Activated naive CD4-positive, alpha-beta T cell treated with Interleukin-2 at 50 U/mL for 16 hours (primary cell): ENCODE measurements at places on chromosomes 16 and 17.

- DNase-seq = no peak
Observed at GRCh38 chr17:42363767-42364585, 24.3 kb downstream of the STAT3 start.

- DNase-seq = no peak
Observed at GRCh38 chr16:75070012-75070841, 46.4 kb downstream of the LDHD start.

DNA sequence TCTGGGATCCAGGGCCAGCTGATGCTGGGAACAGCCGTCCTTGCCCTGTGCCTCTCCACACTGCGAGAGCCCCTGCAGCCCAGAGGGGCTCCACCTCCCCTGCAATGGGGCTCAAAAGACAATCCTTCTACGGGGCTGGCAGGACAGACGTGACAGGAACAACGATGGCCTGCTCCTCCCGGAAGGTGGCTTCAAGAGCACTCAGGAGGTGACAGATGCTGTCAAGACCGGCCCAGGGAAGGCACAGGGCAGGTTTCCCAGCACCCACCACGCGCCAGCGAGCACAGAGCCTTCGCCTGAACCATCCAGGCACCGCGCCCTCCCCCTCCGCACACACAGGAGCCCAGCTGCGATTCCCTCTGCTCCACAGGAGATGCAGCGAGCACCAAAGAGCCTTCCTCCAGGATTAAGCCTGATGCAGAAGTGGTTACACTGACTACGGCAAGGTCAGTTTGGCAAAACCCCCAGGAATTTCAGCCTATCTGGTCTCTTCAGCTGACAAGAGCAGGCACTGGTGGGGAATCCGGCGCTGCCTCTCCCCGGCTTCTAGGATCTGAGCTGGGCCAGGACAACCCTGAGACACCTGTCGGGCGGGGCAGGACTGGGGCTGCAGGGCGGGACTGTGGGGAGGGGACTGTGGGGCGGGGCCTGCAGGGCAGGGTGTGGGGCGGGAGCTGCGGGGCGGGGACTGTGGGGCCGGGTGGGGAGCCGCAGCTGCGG lies 103.4 kb downstream of the ZNF778 start:
- no peak for DNase-seq

DNA sequence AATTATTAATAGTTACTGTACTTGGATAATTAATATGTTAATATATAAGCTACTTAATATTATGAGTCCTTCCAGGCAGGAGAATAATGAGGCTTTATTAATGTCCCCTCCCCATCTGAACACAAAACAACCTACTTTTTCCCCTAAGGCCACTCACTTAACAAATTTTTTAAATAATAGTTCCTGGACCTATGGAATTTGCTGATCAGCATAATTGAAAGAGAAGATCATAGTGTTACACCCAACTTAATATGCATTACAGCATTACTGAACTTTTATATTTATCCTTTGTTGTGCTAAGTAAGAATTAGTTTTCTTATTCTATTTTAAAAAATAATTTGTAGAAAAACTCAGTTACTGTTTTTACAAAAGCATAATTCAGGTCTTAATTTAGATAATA lies 1537.7 kb upstream of the GOT2 start:
- DNase-seq = no peak

DNA sequence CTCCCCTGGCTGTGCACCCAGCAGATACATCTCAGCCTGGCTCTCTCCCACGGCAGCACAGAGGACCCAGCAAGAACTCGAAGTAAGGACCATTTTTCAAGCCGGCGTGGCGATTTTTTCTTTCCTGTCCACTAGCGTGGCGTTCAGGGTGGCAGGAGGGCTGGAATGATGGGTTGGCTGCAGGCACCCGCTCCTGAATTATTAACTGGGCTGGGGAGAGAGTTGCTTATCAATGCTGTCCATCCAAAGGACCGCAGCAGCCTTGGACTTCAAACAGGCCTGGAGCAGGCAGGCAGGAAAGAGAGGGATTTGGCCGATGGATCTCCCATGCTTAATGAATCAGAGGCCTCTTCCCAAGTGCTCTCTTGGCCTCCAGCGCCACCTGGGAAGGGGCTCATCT lies 7.0 kb downstream of the C16orf82 start:
- no peak for DNase-seq

DNA sequence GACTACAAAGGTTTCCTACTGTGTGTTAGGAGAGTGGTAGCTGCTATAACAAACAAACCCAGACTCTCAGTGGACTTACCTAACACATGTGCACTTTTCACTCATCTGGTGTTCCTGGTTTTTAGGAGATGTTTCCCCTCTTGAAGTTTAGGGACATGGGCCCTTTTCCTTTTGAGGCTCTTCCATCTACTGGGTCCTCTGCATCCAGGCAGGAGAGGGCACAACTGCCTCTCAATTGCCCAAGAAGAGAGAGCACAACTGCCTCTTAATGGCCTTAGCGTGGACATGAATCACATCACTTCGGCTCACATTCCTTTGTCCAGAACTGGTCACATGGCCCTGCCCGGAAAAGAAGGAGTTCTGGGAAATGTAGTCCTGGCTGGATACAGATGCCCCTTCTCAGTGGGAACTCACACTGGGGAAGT lies 9.8 kb upstream of the TNRC6C start:
- no peak for DNase-seq

- DNase-seq = no peak
Observed at GRCh38 chr16:50696126-50696525, 2.7 kb downstream of the NOD2 start.

DNA sequence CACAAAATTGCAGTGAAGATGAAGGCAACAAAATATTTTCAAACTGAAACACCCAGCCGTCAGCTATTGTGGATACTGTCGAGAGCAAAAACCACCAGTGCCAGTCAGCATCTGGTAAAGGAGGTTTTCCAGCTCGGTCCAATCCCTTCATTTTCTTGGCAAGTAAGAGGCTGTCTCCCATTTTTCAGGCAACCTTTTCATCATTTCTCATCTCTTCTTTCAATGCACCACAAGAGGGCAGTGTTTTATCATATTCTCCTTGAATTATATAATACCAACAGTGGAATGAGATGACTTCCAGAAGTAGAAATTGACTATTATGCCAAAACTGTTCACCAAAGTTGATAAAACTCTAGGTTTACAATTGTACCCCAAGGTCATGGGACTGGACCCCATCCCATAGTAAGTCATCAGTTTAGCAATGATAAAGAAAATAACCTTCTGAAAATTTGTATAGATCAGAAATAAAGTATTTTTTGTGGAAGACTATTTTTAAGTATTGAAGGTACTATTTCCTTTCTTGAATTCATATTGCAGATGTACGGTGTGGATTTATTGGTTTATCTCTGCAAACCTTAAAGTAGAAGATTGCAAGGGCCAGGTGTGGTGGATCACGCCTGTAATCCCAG lies 16.8 kb downstream of the NQO1 start:
- DNase-seq = no peak

DNA sequence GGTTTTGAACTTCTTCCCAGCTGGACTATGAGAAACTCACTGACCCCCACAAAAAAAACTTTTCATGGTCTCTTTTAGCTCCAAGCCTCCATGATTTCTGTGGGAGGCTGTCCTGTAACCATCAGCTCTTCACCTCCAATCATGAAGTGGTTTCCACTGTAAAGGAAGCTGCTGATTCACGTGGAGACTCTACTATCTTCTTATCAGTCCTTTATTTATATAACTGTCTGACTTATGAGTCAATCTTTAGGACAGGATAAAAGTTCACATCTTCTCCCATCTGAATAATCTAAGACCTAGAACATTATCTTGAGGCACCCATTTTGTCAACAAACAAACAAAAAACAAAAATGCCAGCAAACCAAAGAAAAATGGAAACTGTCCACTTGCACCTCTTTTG lies 409.9 kb downstream of the SLC39A11 start:
- DNase-seq = no peak

GRCh38 chr16:47613251-47613650 lies 152.1 kb downstream of the PHKB start:
- no peak for DNase-seq

GRCh38 chr16:17346621-17347569 lies 123.9 kb downstream of the XYLT1 start:
- peak; percentile 23 for DNase-seq

- DNase-seq = no peak
Observed at GRCh38 chr17:72466199-72466598, 345.4 kb downstream of the SOX9 start.

- DNase-seq = no peak
Observed at GRCh38 chr17:28211811-28212210, 107.2 kb upstream of the TMEM97 start.

GRCh38 chr17:57724026-57724728 lies 20.9 kb downstream of the CCDC182 start:
- no peak for DNase-seq

GRCh38 chr17:2931876-2932275 lies 131.5 kb downstream of the OR1D5 start:
- no peak for DNase-seq
